ENCODE measurements at places on chromosomes 16 and 17.

DNA sequence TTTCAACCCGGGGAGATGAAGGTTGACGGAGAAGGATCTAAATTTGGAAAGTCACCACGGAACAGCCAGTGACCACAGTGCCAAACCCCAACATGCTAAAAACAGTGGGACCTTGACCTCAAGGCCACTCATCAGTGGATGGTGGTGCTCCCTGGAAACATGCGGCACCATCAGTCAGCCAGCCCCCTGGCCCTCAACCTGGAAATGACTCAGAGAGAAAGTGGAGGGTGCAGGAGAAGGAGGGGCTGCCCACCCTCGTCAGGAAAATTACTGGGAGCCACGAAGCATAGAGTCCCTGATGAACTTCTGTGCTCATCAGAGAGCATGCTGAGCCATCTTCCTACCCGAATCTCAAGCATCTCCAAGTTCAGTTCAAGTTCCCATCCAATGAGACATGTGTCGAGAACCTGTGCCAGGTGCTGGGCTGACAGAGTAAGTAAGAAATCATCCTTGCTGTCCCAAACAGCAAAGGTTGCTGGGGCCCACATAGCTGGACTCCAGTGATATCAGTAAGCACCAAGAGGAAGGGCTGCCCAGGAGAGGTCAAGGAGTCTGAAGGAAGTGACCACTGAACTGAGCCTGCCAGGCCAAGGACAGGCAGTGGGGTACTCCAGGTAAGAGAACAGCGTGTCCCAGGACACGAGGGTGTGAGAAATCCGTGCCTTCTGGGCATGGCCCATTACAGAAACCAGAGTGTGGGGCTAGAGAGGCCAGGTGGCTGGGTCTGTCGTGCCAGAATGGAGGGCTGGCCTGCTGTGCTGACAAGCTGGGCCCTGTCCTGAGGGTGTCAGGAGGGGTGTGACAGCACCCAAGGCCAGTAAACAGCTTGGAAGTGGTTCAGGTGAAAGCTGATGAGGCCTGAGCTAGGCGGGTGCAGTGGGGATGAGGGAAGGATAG is 5.2 kb downstream of the PECAM1 start:
- DNase-seq: no peak

DNA sequence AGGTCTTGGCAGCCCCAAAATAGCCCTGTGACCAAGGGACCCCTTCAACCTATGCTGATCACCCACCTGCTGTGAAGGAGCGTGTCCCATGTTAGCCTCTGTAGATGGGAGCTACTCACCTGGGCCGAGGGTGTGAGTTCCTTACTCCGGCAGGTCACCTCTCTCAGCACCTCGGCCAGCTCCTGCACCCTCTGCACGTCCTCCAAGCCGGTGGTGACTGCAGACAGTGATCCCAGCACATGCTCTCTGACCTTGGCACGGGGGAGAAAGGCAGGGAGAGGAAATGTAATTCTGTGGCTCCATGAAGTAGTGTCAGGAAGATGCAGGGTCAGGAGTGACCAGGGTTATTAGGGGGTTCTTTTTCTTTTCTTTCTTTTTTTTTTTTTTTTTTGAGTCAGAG is 67.7 kb upstream of the BCO1 start:
- no peak for DNase-seq

DNA sequence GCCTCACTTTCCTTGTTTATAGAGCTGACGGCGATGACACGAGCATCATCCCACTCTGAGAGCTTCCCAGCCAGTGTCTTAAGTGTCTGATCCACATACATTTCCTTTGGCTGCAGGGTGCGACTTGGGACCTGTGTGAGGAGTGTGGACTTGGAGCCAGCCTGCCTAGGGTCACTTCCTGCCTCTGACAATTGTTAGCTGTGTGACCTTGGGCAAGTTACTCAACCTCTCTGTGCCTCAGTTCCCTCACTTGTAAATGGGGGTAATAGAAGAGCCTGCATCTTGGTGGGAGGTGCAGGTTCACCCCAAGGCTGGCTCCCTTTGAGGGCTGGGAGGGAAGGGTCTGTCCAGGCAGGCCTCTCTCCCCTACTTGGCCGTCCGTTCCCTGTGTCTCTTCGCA is 27.4 kb upstream of the GSE1 start:
- DNase-seq: no peak

DNA sequence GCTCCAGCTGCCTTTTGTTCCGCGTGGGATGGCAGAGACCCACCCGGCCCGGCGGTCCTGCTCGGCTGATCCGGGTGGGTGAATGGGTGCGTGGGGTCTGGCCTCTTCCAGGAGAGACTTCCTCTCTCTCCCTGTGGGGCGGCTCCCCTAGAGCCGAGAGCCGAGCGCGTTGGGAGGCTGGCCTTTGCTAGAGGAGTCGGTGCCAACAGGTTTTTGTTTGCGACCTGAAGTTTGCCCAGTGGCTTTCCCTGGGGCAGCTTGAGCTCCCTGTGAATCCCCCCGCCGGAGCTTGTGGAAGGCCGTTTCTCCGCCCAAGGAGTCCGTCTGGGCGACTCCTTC is 970 bp downstream of the EPN2 start:
- DNase-seq: no peak

- DNase-seq: no peak
Measured at GRCh38 chr17:40443988-40444899, 994 bp downstream of the IGFBP4 start.

GRCh38 chr17:79835470-79835899 is 3.8 kb downstream of the CBX4 start:
- DNase-seq: no peak

GRCh38 chr17:64411999-64412771 is 21.5 kb upstream of the PECAM1 start:
- DNase-seq: no peak

- DNase-seq: no peak
Measured at GRCh38 chr16:12580809-12581208, 222.9 kb downstream of the CPPED1 start.

- no peak for DNase-seq
Measured at GRCh38 chr17:41530062-41531048, 2.2 kb upstream of the KRT19 start.

All from T follicular helper cell (primary cell).